ENCODE measurements at places on chromosomes 6 and 20.

- DNase-seq, result no peak
These were observed 32.1 kb downstream of the TXNDC5 start for GRCh38 chr6:7878401-7878964.

GRCh38 chr20:23877524-23877923 is 2.0 kb downstream of the CST5 start:
- DNase-seq, result no peak

DNA sequence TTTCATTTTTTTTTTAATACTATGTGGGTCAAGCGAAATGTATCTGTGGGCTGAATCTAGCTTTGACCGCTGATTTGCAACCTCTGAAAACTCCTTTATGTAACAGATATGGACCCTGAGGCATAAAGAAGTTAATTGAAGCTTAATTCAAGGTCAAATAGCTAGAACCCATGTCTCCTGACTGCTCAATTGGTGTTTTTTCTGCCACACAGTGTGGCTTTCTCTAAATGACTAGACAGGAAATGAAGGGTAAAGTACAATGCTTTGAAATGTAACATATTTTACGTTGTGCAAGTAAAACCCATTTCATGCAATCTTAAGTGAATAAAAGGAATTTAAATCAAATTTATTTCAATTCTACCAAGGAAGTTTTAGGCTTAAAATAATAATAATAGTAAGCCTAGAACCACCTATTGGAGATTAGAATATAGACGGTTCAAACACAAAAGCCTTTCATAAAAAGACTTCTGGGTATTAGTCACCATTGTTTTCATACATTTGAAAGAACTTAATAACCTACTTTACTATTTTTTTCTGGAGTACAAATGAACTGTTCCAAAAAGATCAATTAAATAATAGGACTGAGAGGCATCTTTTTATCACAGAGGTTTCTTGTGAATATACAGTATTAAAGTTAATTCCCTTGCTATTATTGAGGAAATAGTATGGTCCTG is 279.8 kb downstream of the EPHA7 start:
- no peak for DNase-seq

DNA sequence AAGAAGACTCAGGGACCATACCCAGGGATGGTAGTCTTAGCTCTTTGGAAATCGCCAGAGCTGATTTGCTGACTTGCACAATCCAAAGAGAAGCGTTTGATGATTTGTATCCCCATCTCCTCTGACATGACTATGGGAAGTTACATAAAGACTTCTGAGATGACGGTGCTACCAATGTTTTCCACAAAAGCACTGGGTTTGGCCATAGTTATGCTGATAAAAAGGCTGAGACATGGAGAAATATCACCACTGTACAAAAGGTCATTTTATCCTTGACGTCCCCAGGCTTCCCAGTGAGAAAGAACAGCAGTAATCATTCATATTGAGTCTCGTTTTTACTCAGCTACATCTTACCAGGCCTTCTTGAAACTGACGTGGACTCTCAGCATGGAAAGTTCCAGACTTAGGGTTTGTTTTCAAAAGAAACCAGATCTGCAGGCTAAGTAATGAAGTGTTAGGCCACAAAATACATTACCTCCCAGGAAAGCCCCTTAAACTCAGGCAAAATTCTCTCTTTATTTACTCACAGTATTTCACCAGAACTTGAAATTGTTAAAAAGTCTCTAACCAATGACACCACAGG is 370.3 kb upstream of the JARID2 start:
- DNase-seq, result no peak

GRCh38 chr6:82385546-82385945 is 21.9 kb downstream of the TPBG start:
- no peak for DNase-seq

DNA sequence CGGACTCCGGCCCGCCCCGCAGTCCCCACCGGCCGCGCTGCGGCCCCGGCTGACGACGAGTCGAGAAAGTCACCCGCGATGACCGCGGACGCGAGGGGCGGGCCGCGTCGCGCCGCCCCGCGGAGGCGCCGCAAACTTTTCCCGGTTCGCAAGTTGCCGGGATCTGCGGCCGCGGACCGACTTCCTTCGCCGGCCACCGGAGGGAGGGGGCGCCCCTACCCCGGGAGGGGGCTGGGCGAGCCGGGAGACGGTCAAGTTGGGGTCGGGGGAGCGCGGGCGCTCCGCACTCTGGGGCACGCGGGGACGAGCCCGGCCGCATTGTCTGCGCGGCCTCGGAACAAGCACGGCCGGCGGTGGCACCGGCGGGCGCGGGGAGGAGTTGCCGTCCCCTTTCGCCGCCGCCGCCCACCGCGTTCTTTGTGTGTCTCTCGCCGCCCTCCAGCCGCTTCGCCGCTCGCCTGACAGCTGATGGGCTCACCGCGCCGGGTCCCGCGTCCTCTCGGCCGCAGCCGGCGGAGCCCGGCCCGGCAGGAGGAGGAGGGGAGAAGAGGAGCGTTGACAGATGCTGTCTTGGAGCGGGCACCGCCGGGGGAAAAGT is 131.6 kb downstream of the OGFRL1 start:
- no peak for DNase-seq

- DNase-seq, result no peak
These were observed 4.3 kb upstream of the PSORS1C2 start for GRCh38 chr6:31143148-31143547.

- DNase-seq, result no peak
These were observed 38.0 kb upstream of the NR2E1 start for GRCh38 chr6:108127826-108128225.

GRCh38 chr6:30612687-30613248 is 4.3 kb downstream of the PPP1R10 start:
- no peak for DNase-seq

DNA sequence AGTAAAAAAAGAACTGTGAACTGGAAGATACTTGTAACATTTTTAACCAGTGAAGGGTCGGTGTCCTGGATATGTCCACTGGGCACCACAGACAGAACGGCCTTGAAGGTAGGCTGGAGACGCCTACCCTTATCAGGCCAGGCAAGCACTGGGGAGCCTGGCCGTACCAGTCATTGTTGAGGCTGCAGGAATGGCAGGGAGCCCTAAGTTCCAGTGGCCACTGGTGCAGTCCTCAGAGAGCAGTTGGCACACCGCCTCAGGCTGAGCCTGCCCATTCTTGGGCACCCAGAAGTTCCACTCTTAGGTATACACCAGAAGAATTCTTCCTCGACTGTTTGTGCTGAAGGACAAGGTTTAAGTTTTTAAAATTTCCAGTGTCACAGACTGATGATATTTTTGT is 20.5 kb downstream of the DNAJC5 start:
- DNase-seq, result no peak

- DNase-seq, result no peak
These were observed 52.0 kb upstream of the PRELID3B start for GRCh38 chr20:59094576-59094975.
